ENCODE measurements at places on chromosomes 1 and 21.

- no peak for DNase-seq
Observed at GRCh38 chr1:224923726-224924125, 5.7 kb upstream of the DNAH14 start.

- DNase-seq = no peak
Observed at GRCh38 chr21:41973861-41974751, 20.3 kb upstream of the C2CD2 start.

- DNase-seq = no peak
Observed at GRCh38 chr1:26391450-26391849, 18.9 kb upstream of the ZNF683 start.

DNA sequence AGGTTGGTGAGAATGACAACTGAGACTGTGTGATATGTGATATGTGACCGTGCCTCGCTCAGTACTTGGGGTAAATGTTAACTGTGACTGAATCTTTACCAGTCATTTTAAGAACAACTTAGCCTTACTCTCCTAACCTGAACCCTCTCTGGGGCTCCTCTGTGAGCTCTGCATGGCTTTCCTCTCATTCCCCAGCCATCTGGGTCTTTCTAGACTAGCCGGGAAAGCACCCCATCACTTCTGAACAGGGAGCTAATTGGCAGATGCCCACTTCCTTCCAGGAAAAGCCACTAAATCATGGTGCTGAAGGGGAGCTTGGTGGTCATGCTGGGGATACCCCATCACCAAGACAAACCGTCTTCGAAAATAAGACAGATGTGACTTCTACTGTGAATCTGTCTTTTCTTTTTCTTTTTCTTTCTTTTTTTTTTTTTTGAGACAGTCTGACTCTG lies 16.5 kb upstream of the FOXO6 start:
- no peak for DNase-seq

- DNase-seq = no peak
Observed at GRCh38 chr1:185388346-185388745, 71.3 kb upstream of the IVNS1ABP start.

DNA sequence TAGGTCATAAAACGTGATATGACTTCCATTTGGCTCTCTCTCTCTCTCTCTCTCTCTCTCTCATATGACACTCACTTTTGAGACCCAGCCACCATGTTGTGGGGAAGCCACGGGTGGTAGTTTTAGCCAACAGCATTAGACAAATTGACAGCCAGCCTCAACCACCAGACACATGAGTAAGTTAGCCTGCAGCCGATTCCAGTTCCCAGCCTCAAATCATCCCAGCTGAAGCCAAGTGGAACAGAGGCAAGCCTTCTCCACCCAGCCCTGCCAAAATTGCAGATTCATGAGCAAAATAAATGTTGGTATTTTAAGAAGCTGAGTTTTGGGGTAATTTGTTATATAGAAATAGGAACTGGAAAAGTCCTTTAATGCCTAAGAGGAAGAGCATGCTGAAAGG lies 98.0 kb upstream of the DNAH14 start:
- no peak for DNase-seq

DNA sequence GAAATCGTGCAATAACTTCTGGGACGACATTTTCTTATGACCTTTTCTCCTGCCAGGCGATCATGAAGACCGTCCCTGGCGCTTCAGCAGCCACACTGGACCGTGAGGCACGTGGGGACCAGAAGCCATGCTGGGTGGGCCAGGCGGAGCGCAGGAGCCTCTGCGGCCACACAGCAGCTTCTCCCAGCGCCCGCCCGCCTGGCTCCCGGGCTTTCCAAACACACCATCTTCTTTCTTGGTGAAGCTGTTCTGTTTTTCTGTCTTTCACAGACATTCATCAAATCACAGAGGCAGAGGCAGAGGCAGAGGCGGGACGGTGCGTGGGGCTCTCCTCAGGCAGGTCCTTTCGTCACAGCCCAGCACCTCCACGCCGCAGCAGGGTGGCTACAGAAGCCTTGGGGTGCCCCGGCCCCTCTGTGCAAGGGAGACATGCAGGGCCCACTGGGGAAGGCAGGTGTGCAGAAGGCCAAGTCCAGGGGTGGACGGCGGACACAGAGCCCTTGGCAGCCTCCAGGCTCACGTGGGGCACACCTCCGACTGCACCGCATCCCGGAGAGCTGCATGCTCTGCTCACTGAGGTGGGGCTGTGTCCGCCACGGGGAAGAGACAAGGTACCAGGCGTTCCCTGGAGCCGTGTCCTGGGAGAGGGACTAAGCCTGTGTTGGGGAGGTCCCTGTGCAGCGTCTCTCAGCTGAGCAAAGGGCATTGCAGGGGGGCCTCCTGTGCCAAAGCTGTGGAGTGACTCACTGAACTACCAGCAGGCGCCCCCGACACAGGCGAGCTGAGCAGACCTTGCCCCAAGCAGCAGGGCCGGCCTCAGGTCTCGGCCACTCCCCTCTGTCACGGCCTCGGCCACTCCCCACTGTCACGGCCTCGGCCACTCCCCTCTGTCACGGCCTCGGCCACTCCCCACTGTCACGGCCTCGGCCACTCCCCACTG lies 2.6 kb upstream of the TMEM240 start:
- no peak for DNase-seq

Measured in posterior cingulate gyrus (tissue), 11 donors.